ENCODE measurements at places on chromosomes 5 and 9.

- no peak for DNase-seq
Observed at GRCh38 chr9:84617411-84618029, 52.0 kb upstream of the NTRK2 start.

DNA sequence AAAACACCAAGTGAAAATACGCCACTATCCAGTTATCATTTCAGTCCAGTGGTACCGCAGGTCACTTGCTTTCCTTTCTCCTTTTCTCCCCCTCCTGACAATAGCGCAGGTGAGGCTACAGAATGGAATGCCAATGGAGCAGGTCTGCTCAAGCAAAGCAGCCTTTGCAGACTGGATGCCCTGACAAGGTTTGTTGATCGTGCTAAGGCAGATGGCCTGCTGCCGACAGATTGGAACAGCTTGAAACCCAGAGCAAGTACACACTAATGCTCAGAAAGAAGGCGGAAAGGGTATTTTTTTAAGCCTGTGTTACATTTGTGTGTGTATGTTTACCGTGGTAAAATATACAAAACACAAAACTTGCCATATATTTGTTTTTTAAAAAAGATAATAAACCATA, 19.4 kb downstream of the SPACA9 start:
- no peak for DNase-seq

- DNase-seq: no peak
Observed at GRCh38 chr5:171369056-171369455, 18.6 kb upstream of the NPM1 start.

DNA sequence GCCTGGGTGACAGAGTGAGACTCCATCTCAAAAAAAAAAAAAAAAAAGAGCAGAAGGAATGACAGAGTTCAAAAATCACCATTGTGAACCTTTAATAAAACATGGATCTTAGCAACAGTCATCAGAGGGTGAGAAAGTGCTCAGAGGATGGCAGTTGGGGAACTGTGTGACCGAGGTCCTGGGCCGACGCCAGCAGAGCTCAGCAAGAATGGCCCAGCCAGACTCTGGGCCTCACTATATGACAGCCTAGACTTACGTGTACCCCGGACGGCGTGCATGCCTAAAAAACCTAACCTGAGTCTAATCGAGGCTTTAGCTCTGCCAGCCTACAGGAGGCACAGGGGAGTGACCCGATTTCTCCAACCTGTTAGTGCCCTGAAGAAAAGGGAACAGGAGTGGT, 64.3 kb downstream of the MVB12B start:
- no peak for DNase-seq

- DNase-seq: peak; percentile 59
Observed at GRCh38 chr5:177472460-177473442, 683 bp downstream of the DBN1 start.
